HT1080 (cell line): ENCODE measurements at places on chromosomes 7 and 10. TPM values are rescaled to one million over a fixed set of nuclear protein-coding genes. Genes with fewer than 3 reads are reported as not detected.

GRCh38 chr7:47185839-47186238 lies 396.1 kb downstream of the TNS3 start:
- DNase-seq: no peak

GRCh38 chr10:68296843-68297663 lies 34.8 kb upstream of the HNRNPH3 start:
- no peak for DNase-seq

DNA sequence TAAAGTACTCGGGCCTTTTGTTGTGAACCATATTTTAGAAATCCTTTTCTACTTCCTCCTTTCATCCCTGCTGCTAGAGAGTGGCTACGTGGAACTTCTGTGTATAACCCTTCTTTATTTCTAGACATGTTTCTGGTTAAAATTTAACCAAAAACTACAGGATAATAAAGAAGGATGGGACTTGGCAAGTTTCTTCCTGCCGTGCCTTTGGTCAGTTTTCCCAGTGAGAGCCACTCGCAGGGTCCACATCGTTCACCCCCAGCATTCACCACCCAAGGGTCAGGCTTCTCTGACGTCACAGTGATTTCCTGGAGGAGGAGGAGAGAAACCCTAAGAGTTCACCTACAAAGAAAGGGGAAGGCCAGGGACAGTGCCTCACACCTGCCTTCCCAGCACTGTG lies 45.4 kb downstream of the NKX6-2 start:
- DNase-seq: no peak

DNA sequence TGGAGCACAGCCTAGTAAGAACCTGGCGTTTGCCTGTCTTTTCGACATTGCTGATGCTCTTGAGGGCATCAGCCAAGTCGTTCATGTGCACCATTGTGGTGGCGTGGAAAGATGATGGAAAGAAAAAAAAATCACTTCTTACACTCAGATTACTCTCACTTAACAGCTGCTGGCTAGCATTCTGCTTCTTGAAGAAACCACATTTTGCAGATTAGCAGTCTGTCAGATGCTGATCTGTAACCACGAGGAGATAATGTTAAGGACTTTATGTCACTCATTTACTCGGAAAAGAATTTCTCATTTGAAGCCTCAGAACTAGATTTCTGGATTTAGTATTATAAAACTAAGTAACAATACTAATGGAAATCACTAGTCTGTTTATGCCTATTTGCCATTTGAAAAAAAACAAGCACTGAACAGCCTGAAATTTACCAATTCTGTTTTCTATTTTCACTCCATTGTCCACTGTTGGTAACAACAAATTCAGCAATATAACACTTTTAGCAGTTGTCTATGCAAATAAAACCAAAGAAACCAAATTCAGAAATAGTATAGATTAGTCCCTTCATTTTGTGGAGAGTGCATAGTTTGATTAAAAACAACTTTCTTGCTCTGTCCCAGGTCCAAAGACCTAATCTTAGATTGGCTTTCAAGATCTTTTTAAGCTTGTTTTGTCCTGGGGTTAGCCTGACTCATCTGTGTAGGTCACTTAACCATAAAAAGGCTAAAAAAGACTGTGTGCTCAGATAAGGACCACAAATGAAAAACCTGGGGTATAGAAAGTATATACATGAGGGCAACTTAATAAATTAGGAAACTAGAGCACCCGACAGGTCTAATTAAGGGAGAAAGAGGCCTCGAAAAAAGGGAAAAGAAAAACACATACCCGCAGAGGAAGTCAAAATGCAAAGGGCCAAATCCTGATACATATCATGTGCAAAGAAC lies 67.5 kb downstream of the NT5C2 start:
- DNase-seq: no peak

DNA sequence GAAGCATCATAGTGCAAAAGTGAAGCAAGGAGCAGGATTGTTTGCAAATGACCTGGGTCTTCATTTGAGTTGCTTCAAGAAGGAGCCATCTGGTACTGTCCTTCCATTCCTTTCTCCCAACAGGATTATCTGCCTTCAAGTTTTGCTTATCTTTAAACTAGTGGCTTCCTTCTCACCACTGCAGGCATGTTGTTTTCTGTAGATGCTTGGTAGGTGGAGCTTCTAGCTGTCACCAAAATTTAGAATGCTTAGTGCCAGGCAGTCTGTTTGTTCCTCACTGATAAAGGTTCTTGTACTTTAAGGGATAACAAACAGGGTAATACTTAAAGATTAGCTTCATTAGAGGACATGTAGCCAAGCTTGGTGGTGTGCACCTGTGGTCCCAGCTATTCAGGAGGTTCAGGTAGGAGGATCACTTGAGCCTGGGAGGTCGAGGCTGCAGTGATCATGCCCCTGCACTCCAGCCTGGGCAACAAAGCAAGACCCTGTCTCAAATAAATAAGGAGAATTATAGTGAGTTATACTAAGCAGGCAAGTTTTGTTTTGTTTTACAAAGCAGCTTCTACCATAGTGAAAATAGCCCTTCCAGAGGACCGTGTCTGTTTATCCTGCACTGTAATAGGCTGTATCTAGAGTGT lies 5.7 kb downstream of the ARL5B start:
- no peak for DNase-seq

DNA sequence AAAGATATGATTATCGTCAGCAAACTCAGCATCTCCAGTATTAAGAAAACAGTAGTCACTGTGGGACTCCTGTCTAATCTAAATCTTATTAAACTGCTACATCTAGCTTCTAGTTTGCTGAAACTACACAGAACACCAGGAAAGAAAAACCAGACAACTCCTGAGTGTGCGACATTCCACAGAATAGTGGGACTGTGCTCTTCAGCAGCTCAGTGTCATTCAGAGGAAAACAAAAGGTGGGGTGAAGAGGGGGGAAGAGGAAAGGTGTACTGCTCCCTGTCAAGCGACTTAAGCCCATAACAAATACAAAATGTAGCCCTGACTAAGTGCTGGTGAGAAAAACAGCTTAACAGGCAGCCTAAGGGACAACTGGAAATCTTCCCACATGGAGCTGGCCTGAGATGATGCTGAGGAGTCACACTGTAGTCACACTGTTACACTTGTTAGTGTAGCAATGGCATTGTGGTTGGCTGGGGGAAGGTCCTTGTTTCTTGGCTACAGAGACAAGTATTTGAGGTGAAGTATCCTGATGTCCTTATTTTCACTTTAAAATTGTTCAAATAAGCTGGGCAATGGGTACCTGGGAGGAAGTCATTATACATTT lies 135.5 kb downstream of the USP6NL start:
- no peak for DNase-seq

DNA sequence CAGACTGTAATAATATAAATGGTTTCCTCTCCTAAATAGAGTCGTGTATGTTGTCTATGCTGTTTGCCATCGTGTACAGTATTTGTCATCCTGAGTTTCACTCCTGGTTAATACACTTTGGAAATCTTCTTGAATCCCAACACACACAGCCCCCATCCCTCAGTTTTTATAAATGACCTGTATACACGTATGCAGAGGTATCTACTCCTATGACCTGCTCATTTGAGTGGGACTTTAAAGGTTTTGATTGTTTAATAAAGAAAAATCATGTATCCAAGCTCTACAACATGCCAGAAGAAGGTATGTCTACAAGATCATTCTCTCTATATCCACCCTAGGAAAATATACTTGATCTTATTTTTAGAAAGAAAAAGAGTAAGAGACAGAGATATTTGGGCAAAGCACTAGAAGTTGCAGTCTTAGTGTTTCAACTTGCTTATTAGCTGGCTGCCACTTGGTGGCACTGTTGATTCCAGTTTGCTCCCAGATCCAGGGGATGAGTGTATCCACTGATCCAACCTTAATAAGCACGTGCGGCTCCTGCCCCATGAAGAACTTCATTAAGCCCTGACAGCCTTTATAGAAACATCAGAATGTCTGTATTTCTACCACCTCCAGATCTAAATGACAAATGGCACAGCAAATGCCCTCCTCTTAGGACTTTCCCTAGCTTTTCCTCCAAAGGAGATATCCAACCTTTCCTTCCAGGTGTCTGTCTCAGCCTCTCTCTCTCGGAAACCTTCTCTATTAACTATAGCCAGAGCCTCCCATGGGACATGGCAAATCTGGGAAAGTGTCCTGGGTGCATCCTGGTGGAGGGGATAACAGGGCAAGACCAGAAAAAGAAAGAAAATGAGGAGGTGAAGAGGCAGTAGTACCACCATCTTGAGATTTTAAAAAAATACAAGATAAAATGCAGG lies 181.6 kb upstream of the NEBL start:
- peak; percentile 51 for DNase-seq

DNA sequence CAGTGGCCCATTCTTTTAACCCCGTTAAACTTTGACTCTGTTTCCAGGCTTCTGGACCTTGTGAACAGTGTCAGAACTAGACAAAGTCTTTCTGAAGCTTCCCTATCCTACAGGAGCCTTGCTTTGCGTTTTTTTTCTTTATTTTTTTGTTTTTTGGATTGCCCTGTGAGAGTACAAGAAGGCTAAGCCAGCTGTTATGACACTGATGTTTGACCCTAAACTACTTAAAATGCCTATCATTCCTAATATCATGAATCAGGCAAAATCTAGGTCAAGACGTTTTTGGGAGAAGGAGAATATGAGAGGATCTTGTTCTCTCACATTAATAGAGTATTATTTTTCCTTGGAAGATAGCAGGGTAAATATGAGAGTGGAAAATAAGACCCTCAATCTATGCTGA lies 79.8 kb downstream of the EPDR1 start:
- DNase-seq: no peak

GRCh38 chr10:55398497-55398882 lies 597.5 kb upstream of the PCDH15 start:
- no peak for DNase-seq

CLEC2L gene
- 0.13 TPM in 1 of 2 replicates, not detected in the other for total RNA-seq

STOX1 gene
- 0.23 TPM in 1 of 2 replicates, not detected in the other for total RNA-seq
